ENCODE measurements at places on chromosomes 16 and 17. TPM values are rescaled to one million over a fixed set of nuclear protein-coding genes. Genes with fewer than 3 reads are reported as not detected.

GRCh38 chr17:13788385-13788784, 186.7 kb upstream of the HS3ST3A1 start:
- no peaks in the 10 kb centered on the region for H3K27me3 ChIP-seq
- H3K4me3 ChIP-seq, result no peak overlapping the region
- H3K36me3 ChIP-seq, result no peaks in the 10 kb centered on the region
- no peak for DNase-seq

DNA sequence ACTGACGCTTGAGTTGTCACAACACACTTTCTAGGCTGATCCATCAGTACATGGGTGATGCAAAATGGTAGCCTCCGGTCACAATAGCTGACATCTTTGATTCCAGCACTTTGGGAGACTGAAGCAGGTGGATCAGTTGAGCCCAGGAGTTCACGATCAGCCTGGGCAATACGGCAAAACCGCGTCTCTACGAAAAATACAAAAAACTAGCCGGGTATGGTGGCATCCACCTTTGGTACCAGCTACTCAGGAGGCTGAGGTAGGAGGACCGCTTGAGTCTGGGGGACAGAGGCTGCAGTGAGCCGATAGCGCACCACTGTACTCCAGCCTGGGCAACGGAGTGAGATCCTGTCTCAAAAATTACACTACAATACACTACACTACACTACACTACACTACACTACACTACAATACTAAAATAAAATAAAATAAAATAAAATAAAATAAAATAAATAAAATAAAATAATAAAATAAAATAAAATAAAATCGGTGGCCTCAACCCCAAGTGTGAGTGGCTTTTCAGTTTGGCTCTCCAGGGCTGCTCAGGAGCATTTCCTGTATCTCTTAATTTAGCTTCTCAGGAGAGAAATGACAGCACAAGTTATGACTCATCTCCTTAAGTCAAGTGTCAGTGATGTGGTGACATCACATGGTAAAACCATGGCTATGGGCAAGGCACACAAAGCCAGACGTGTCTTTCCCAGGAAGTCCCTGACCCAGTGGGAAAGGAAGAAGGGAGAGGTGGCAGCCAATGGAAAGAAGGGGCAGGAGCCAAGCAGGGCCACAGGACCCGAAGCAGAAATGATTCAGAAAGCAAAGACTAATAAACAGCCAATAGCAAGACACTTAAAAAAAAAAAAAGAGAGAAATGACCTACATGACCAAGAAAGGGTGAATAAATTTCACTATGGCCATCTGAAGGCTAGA, 75.3 kb upstream of the TBC1D3K start:
- H3K27ac ChIP-seq, result no peak overlapping the region
- no peaks in the 10 kb centered on the region for H3K36me3 ChIP-seq
- DNase-seq, result no peak
- H3K4me1 ChIP-seq, result peaks cover 8% of the 10 kb centered on the region
- H3K27me3 ChIP-seq, result no peaks in the 10 kb centered on the region

GRCh38 chr17:1347589-1348323, 52.3 kb downstream of the YWHAE start:
- no peaks in the 10 kb centered on the region for H3K27me3 ChIP-seq
- H3K27ac ChIP-seq, result peak overlapping the region; percentile 87
- H3K4me1 ChIP-seq, result peaks cover 10% of the 10 kb centered on the region
- peak overlapping the region; percentile 4 for H3K4me3 ChIP-seq

DNA sequence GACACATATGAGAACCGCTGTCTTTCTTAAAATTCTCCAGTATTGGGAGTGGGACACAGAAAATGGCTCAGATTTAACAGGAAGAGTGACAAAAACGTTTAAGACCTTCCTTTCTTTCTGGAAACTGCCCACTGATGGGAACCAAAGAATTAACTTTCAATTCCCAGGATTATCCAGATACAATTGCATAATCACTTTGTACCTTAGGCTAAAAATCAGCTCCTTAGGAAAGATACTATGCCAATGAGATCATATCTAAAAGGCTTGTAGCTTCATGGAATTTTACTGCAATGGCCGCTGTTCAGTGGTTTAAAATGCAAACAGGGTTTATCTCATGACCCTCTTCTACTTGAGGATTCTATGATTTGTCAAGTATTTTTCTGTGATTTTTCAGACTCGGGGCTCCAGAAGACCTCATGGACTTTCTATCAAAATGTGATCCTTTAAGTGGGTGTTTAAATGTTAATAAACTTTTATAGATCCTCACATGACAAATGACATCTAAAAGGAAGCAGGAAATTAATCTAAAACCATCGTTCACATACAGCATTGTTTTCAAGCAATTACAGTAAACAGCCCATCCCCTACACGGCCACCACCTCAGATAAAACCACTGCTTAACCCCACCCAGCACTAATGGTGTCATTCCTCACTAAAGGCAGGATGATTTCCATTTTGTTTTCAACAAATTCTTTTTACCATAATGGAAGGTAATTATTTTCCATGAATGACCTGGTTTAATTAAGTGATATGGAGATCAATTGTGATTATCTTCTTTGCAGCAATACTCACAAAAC, 31.6 kb upstream of the ERN1 start:
- no peak overlapping the region for H3K4me3 ChIP-seq
- no peak for DNase-seq
- H3K36me3 ChIP-seq, result no peaks in the 10 kb centered on the region
- H3K27me3 ChIP-seq, result no peaks in the 10 kb centered on the region
- no peaks in the 10 kb centered on the region for H3K4me1 ChIP-seq
- peak overlapping the region; percentile 32 for H3K27ac ChIP-seq

The CDH3 gene
- 45.2 TPM for total RNA-seq

The ATAD5 gene
- total RNA-seq, result 6.7 TPM
